SK-N-SH (cell line): ENCODE measurements at places on chromosomes 3 and 15. TPM values are rescaled to one million over a fixed set of nuclear protein-coding genes. Genes with fewer than 3 reads are reported as not detected.

GRCh38 chr15:60935130-60935529 lies 294.0 kb downstream of the RORA start:
- H3K36me3 ChIP-seq, result no peaks in the 10 kb centered on the region
- no peak overlapping the region for H3K27ac ChIP-seq
- DNase-seq, result no peak
- no peaks in the 10 kb centered on the region for H3K4me1 ChIP-seq

DNA sequence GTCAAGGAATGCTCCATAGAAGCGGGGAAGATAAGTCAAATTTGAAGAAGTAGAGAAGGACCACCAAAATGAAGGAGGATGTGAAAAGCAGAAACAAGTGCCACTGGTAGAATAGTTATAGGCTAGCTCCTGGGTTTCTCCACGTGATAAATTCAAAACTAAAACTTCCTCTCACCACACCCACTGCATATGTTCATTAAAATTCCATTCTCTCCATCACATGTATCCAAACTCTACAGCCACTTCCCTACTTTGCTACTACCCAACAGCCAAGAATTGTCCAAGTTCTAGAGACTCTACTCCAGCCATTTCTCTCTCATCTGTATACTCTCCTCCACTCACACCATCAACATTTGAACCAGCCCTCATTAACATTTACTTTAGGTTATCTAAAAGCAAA lies 60.5 kb downstream of the COL8A1 start:
- no peak overlapping the region for H3K4me3 ChIP-seq
- no peaks in the 10 kb centered on the region for H3K36me3 ChIP-seq
- peaks cover 15% of the 10 kb centered on the region; the same call in 1 of the 2 replicates for H3K27me3 ChIP-seq

- H3K27ac ChIP-seq, result no peak overlapping the region
- H3K4me3 ChIP-seq, result no peak overlapping the region
- no peak for DNase-seq
- H3K27me3 ChIP-seq, result no peaks in the 10 kb centered on the region
Measured at GRCh38 chr15:88391700-88392099, 75.5 kb downstream of the MRPL46 start.

DNA sequence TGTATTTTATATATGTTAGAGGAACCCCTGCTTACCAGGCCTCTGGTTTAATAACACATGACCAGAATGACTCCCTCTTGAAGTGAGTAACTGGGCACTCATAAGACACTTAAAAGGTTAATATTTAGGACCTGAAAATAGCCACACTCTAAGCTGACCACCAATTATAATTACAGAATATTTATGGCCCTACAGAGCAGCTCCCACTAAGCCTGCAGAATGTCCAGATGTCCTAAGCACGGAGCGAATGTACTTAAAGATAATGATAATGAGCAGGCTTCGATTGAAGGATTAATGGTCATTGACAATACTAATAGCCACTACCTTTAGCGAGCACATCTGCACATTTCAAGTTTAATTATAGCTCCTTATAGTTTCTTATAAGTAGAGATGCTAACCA lies 22.8 kb upstream of the KCTD6 start:
- no peak overlapping the region for H3K27ac ChIP-seq
- DNase-seq, result no peak
- peaks cover 11% of the 10 kb centered on the region for H3K4me1 ChIP-seq
- no peaks in the 10 kb centered on the region for H3K27me3 ChIP-seq
- H3K36me3 ChIP-seq, result no peaks in the 10 kb centered on the region
- no peak overlapping the region for H3K4me3 ChIP-seq

GRCh38 chr3:3708769-3709115 lies 90.5 kb upstream of the LRRN1 start:
- H3K27ac ChIP-seq, result no peak overlapping the region
- no peaks in the 10 kb centered on the region for H3K36me3 ChIP-seq
- no peak for DNase-seq
- no peaks in the 10 kb centered on the region for H3K27me3 ChIP-seq
- no peak overlapping the region for H3K4me3 ChIP-seq

DNA sequence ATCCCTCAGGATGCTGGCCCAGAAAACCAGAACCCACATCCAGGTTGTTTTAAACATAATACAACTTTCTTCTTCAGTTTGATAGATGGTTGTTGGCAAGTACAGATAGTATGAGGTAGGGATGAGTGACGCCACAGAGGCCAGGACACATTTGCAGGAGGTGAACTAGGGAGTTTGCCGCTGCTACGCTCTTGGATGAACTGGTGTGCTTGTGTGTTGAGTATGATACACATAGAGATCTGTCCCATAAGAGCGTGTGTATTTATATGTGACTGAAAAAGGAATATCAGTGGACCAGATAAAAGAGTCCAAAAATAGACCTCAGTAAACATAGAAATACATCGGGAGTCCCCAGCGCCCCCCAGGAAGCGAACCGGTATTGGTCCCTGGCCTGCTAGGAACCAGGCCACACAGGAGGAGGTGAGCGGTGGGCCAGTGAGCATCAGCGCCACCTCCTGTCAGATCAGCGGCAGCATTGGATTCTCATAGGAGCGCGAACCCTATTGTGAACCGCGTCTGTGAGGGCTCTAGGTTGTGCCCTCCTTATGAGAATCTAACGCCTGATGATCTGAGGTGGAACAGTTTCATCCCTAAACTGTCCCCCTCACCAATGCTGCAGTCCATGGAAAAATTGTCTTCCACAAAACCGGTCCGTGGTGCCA lies 98.1 kb downstream of the LRRK1 start:
- no peaks in the 10 kb centered on the region for H3K27me3 ChIP-seq
- H3K27ac ChIP-seq, result no peak overlapping the region
- DNase-seq, result no peak
- H3K4me3 ChIP-seq, result no peak overlapping the region
- H3K36me3 ChIP-seq, result peaks cover 5% of the 10 kb centered on the region

DNA sequence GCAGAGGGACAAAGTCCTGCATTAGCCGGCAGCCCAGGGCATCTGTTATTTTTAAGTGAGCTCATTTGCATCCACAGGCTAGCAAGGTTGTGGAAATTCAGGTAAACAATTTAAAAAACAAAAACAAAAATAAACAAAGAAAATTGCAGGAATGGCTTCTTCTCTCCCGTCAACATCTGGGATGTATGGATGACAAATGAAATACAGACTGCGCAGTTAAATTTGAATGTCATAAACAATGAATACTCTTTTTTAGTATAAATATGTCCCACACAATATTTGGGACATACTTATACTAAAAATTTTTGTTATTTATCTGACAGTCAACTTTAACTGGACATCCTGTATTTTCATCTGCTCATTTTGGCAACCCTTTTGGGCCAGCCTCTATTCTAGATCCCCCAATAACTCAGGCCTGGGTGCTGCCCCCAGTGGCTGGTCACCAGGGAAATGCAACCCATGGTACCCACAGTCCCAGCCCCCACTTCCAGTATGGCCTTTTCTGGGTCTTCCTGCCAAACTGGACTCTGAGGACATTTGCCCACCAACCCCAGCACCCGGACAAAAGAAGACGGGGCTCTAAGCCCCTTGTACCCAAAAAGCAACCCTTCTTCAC lies 12.7 kb downstream of the GRM2 start:
- no peaks in the 10 kb centered on the region for H3K27me3 ChIP-seq
- H3K4me1 ChIP-seq, result no peaks in the 10 kb centered on the region
- no peaks in the 10 kb centered on the region for H3K36me3 ChIP-seq
- DNase-seq, result peak; percentile 45
- no peak overlapping the region for H3K27ac ChIP-seq
- H3K4me3 ChIP-seq, result peak overlapping the region; percentile 26; the same call in 1 of the 2 replicates

- H3K27me3 ChIP-seq, result no peaks in the 10 kb centered on the region
- no peak overlapping the region for H3K27ac ChIP-seq
- no peaks in the 10 kb centered on the region for H3K4me1 ChIP-seq
- peaks cover 2% of the 10 kb centered on the region; the same call in 1 of the 2 replicates for H3K36me3 ChIP-seq
Measured at GRCh38 chr3:41881233-41881821, 80.6 kb downstream of the ULK4 start.

DNA sequence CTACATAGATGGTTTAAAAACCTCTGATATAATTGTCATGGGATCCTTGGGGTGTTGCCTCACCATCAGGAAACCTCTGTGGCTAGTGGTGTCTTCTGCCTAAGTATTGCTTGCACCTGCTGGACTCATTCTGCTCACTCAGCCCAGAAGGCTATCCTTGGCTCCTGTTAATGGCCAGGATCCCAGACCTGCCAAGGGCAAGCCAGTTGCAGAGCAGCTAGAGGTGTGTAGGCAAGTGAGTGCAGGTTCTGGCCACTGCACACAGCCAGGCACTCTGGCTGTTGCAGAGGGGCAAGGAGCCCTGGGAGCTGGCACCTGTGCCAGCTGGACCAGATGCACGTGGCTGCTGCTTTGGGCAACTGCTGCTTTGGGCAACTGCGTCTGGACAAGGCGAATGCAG lies 1125.8 kb downstream of the SI start:
- H3K27me3 ChIP-seq, result no peaks in the 10 kb centered on the region
- H3K36me3 ChIP-seq, result no peaks in the 10 kb centered on the region
- DNase-seq, result no peak
- H3K4me1 ChIP-seq, result no peaks in the 10 kb centered on the region

DNA sequence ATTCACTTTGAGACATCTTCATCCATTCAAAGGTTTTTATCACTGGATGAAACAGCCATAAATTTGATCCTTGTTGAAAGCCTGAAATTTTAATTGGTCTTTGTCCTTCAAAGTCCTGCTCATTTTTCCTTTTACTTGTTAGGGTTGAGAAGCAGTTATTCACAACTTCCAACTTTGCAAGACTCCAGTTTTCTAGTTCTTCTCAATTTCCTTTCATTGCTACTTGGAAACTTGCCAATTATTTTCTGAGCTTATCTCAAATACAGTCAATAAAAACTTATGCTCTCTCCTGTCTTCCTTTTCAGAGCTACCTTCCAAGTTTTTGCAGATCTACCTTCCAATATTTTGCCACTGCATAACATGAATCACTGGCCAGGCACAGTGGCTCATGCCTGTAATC lies 23.7 kb upstream of the CD276 start:
- no peak overlapping the region for H3K4me3 ChIP-seq
- DNase-seq, result no peak
- H3K27ac ChIP-seq, result no peak overlapping the region
- H3K4me1 ChIP-seq, result no peaks in the 10 kb centered on the region
- H3K27me3 ChIP-seq, result peaks cover 2% of the 10 kb centered on the region; the same call in 1 of the 2 replicates
- H3K36me3 ChIP-seq, result no peaks in the 10 kb centered on the region

- no peak overlapping the region for H3K4me3 ChIP-seq
- no peak for DNase-seq
- 0 out of 2 replicates have a peak, but pooled peaks cover under 1% of the 10 kb centered on the region for H3K4me1 ChIP-seq
Measured at GRCh38 chr15:40775007-40775406, 5.2 kb downstream of the C15orf62 start.

- H3K4me1 ChIP-seq, result peaks cover 13% of the 10 kb centered on the region
- no peak overlapping the region for H3K4me3 ChIP-seq
- DNase-seq, result no peak
- no peak overlapping the region for H3K27ac ChIP-seq
- no peaks in the 10 kb centered on the region for H3K27me3 ChIP-seq
Measured at GRCh38 chr3:61805510-61806080, 244.2 kb downstream of the PTPRG start.

GRCh38 chr15:62469478-62469873 lies 304.4 kb upstream of the C2CD4B start:
- H3K36me3 ChIP-seq, result no peaks in the 10 kb centered on the region
- no peak overlapping the region for H3K27ac ChIP-seq
- no peak overlapping the region for H3K4me3 ChIP-seq
- DNase-seq, result no peak

GRCh38 chr15:52805351-52806283 lies 15.5 kb upstream of the ONECUT1 start:
- H3K27ac ChIP-seq, result no peak overlapping the region
- no peak overlapping the region; the same call in 1 of the 2 replicates for H3K4me3 ChIP-seq
- no peaks in the 10 kb centered on the region; the same call in 1 of the 2 replicates for H3K4me1 ChIP-seq
- DNase-seq, result peak; percentile 60
- H3K27me3 ChIP-seq, result peaks cover 75% of the 10 kb centered on the region
- H3K36me3 ChIP-seq, result no peaks in the 10 kb centered on the region

DNA sequence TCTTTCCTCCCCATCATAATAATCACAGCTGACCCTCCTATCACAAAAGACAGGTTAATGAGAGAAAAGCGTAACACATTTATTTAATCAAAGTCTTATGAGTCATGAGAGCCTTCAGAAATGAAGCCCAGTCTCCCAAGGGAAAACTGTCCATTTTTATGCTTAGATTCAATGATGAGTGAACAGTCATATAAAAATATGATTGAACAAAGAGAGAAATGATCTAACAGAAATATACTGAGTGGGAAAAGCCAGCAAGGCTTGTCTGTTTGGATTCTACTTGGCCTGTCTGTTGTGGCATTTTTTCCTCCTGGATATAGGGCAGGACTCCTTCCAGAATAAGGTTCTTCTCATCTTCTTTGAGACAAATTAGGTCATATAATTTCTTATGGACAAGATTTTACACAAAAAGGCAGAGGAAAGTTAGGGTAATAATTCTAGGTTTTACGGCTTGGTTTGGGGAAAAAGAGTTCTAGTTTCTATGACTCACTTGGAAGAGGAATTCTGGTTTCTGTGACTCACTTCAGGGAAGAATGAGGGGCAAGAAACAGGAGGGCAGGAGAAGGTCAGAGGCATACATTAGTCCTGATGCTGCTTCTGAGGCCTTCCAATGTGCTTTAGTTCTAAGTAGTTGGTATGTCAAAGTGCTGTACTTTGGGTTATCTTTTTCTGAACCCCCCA lies 534.2 kb downstream of the ZIC1 start:
- no peaks in the 10 kb centered on the region; the same call in 1 of the 2 replicates for H3K4me1 ChIP-seq
- peak overlapping the region; percentile 64; the same call in 1 of the 2 replicates for H3K27ac ChIP-seq
- H3K27me3 ChIP-seq, result no peaks in the 10 kb centered on the region

- H3K36me3 ChIP-seq, result no peaks in the 10 kb centered on the region
- no peaks in the 10 kb centered on the region for H3K27me3 ChIP-seq
- no peak overlapping the region for H3K27ac ChIP-seq
- H3K4me3 ChIP-seq, result no peak overlapping the region
- H3K4me1 ChIP-seq, result no peaks in the 10 kb centered on the region
Measured at GRCh38 chr15:42068601-42069000, 25.8 kb downstream of the PLA2G4D start.

- H3K4me3 ChIP-seq, result no peak overlapping the region; the same call in 1 of the 2 replicates
- peaks cover 20% of the 10 kb centered on the region for H3K4me1 ChIP-seq
- H3K36me3 ChIP-seq, result peaks cover 29% of the 10 kb centered on the region
- no peak for DNase-seq
- H3K27me3 ChIP-seq, result no peaks in the 10 kb centered on the region
- peak overlapping the region; percentile 89 for H3K27ac ChIP-seq
Measured at GRCh38 chr3:70982700-70983140, 600.8 kb downstream of the FOXP1 start.

GRCh38 chr3:67614195-67614594 lies 40.2 kb downstream of the SUCLG2 start:
- no peaks in the 10 kb centered on the region for H3K27me3 ChIP-seq
- peaks cover 7% of the 10 kb centered on the region; the same call in 1 of the 2 replicates for H3K4me1 ChIP-seq
- H3K27ac ChIP-seq, result no peak overlapping the region
- no peak overlapping the region for H3K4me3 ChIP-seq
- DNase-seq, result no peak

- DNase-seq, result peak; percentile 49
- H3K4me3 ChIP-seq, result no peak overlapping the region
- H3K27ac ChIP-seq, result no peak overlapping the region; the same call in 1 of the 2 replicates
- H3K27me3 ChIP-seq, result no peaks in the 10 kb centered on the region
Measured at GRCh38 chr15:65110676-65111292, 4.2 kb downstream of the UBAP1L start.

- no peaks in the 10 kb centered on the region for H3K36me3 ChIP-seq
- peak overlapping the region; percentile 97; the same call in 1 of the 2 replicates for H3K27ac ChIP-seq
- no peak for DNase-seq
- peak overlapping the region; percentile 90 for H3K4me3 ChIP-seq
- no peaks in the 10 kb centered on the region for H3K27me3 ChIP-seq
- H3K4me1 ChIP-seq, result peaks cover 3% of the 10 kb centered on the region; the same call in 1 of the 2 replicates
Measured at GRCh38 chr3:158107605-158108444, 1.6 kb upstream of the SHOX2 start.

Gene GOLGA6D
- polyA plus RNA-seq, result 0.02 TPM in 1 of 2 replicates, not detected in the other

Gene TRH
- not detected in 2 replicates for polyA plus RNA-seq

Gene CATSPER2
- 0.62 and 0.96 TPM in 2 replicates for polyA plus RNA-seq

Gene STXBP5L
- 0.03 and 0.06 TPM in 2 replicates for polyA plus RNA-seq

Gene OXTR
- polyA plus RNA-seq, result 1.8 and 2.5 TPM in 2 replicates

Gene AADAC
- 1.2 and 3.5 TPM in 2 replicates for polyA plus RNA-seq

Gene MYO5C
- polyA plus RNA-seq, result 0.99 and 1.1 TPM in 2 replicates

Gene B3GNT5
- 4.7 and 6.0 TPM in 2 replicates for polyA plus RNA-seq

Gene TEX55
- not detected in 2 replicates for polyA plus RNA-seq
